ENCODE measurements at places on chromosomes 2 and 18.

DNA sequence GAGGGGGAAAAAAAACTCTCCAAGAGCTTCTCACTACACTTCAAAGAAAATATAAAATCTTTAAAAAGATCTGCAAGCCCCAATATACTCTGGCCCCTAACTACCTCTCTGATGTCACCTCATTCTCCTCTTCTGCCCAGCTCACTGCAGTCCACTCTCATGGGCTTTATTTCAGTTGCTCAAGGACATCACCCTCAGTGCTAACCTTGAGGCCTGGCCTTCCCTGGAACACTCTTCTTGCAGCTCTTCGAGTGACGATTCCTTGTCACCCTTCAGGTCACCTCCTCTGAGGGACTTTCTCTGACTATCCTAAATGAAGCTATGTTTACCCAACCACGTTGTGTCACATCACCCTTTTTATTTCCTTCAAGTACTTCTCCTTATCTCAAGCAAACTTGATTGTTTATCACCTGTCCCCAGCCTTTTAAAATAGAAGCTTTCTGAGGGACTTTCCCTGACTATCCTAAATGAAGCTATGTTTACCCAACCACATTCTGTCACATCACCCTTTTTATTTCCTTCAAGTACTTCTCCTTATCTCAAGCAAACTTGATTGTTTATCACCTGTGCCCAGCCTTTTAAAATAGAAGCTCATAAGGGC, 10.4 kb downstream of the RTTN start:
- no peak for DNase-seq

- DNase-seq: no peak
Measured at GRCh38 chr18:980586-980985, 75.9 kb downstream of the ADCYAP1 start.

DNA sequence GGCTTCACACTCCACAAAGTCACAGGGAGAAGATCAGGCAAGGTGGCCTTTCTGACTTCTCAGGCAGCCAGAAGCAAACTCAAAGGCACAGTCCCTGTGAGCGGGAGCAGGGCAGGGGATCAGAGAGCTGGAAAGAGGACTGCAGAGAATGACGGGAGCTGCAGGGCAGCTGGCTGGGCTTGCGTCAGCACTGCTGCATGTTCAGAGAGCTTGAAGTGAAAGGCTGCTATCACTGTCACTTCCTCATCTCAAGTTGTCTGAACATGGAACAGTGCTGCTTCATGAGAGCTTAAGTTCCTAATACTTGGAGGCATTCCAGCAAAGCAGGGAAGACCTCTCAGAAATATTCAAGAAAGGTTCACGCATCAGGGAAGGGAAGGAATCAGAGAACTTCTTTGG, 20.4 kb downstream of the TGFBRAP1 start:
- DNase-seq: no peak

GRCh38 chr2:180992994-180993393, 12.6 kb downstream of the UBE2E3 start:
- no peak for DNase-seq

- no peak for DNase-seq
Measured at GRCh38 chr18:34866739-34867138, 156.6 kb downstream of the DTNA start.

GRCh38 chr2:205053827-205054410, 508.6 kb downstream of the PARD3B start:
- DNase-seq: peak; percentile 66

GRCh38 chr2:19902216-19902740, 495 bp upstream of the TTC32 start:
- no peak for DNase-seq

- DNase-seq: no peak
Measured at GRCh38 chr2:103898561-103898960, 955.4 kb upstream of the POU3F3 start.

DNA sequence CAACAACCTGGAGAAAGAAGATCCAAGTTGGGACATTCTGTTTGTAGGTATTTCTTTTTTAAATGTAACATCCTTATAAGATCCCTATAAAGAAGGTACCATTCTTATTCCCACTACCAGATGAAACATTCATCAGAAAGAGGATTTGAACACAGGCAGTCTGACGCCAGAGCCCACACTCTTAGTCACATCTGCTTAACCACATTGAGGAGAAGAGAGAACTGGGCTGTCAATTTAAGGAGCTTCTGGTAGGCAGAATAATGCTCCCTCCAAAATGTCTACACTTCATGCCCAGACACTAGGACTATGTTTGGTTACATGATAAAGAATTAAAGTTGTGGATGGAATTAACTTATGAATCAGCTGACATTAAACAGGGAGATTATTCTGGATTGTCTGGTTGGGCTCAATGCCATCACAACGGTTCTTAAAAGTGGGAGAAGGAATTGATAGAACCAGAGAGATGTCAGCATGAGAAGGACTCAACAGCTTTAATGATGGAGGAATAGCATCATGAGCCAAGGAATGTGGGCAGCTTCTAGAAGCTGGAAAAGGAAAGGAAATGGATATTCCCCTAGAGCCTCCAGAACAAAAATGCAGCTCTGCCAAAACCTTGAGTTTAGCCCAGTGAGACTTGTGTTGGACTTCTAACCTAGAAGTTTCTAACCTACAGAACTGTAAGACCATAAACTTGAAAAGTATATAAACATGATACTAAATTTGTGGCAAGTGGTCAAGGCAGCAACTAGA, 82.2 kb downstream of the KLF7 start:
- DNase-seq: no peak

DNA sequence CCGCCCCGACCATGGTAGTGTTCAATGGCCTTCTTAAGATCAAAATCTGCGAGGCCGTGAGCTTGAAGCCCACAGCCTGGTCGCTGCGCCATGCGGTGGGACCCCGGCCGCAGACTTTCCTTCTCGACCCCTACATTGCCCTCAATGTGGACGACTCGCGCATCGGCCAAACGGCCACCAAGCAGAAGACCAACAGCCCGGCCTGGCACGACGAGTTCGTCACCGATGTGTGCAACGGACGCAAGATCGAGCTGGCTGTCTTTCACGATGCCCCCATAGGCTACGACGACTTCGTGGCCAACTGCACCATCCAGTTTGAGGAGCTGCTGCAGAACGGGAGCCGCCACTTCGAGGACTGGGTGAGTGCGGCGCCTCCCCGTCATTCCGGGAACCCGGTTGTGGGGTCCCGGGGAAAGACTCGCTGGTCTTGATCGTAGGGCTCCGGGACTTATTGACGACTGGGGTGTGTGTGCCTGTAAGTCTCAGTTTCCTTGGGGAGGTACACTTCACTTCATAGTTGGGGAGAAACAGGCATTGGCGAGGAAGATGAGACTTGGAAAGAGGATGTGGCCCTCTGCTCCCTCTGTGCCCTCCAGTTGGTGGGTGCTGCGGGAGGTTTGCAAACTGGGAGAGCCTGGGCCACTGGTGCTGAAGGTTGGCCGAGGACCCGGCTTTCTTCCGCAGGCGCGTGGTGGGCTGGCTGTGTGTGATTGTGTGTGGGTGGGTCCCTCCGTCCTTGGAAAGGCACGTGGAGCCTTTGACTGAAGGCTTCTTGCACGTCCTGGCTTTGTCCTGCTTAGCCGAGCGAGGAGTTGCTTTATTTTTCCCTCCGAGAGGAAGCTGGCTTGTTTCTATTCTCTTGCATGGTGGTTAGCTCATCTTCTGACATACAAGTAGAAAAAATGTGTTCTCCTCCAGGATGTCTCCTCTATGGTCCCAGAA, 886 bp downstream of the PRKCE start:
- peak; percentile 77 for DNase-seq

DNA sequence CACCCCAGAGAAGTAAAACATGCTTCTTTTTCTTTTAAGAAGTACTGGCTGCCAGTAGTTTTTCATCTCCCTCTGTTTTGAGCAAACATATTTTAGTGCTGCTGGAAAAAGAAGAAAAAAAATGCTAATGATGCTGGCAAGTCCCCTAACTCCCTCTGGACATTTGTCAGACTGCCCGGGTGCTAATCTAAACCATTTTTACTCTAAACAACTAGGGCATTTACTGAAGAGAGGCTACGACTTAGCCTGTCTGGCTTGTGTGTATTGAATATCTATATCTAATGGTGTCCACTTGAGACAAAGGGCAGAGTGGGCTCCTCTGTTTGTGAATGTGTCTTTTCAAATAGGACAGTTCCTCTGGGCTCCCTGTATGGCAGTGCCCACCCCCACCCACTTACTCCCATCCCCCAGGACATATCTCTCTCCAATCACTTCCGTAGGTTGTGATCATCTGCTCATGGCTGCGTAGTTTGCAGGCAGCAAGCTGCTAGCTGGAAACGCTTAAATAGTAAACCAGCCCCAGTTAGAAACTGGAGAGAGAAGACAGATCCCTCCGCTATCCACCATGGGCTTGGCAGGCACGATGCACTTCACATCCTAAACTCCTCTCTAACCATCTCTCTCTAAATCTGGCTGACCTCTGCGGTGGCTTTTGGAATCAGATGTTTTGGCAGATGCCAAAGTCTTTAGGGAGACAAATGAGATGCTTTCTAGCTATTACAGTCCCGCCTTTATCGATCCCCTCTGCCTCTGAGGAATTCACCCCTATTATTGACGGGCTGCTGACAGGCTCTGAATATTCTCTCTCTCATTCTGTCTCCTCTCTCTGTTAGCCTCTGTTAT, 58.3 kb downstream of the DOCK10 start:
- DNase-seq: no peak

DNA sequence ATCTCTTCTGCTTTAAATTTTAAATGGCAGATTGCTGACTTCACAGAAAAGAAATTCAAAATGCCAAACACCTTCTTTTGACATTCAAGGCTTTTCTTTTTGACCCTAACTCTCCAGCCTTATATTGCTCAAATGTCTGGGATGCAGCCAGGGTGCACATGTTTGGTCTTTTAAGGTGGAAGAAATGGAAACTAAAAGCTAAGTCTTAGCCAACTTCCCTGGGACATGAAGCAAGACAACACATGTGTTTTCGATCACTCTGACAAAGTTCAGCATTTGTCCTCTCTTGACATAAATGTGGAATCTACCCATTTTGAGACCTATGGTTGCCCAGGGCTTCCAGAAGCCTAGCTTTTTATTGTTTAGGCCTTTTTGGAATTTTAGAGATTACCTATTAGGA, 161.6 kb downstream of the RDH14 start:
- no peak for DNase-seq

GRCh38 chr2:96762529-96763311, 2.0 kb downstream of the CNNM4 start:
- no peak for DNase-seq

GRCh38 chr2:26577442-26578112, 63.6 kb downstream of the CIB4 start:
- peak; percentile 63 for DNase-seq

- no peak for DNase-seq
Measured at GRCh38 chr2:230671117-230671516, 41.5 kb upstream of the CAB39 start.

GRCh38 chr2:181677912-181678586, 2.3 kb downstream of the NEUROD1 start:
- DNase-seq: peak; percentile 93

DNA sequence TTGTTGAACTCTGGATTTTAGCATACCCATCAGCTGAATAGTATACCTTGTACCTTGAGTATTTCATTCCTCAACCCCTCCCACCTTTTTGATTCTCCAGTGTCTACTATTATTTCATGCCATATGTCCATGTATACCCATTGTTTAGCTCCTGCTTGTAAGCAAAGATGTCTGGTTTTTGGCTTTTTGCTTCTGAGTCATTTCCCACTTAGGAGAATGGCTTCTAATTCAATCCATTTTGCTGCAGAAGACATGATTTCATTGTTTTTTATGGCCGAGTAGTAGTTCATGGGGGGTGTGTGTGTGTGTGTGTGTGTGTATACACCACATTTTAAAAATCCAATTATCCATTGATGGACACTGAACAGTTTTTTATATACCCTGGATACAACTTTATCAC, 24.3 kb upstream of the MOCOS start:
- DNase-seq: no peak

GRCh38 chr2:216970359-216970915, 110.6 kb upstream of the TNP1 start:
- DNase-seq: no peak

GRCh38 chr18:9683418-9684396, 24.4 kb upstream of the RAB31 start:
- DNase-seq: peak; percentile 64

DNA sequence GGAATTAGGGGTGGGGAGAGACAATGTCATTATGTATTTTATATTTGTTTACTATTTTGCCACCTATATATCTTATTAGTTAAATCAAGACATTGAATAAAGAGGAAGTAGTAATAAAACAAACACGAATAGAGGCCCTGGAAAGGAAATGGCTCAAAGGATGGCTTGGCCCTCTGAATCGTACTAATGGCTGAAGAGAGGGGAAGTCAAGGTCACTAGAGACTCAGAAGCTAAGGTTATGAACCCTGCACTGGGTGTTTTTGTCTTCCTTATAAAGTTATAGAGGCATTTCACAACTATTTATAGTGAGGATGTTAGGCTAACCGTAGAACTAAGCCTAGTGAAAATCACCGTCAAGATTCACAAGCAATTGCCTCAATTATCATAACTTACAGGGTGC, 685.9 kb downstream of the ARHGAP15 start:
- no peak for DNase-seq

DNA sequence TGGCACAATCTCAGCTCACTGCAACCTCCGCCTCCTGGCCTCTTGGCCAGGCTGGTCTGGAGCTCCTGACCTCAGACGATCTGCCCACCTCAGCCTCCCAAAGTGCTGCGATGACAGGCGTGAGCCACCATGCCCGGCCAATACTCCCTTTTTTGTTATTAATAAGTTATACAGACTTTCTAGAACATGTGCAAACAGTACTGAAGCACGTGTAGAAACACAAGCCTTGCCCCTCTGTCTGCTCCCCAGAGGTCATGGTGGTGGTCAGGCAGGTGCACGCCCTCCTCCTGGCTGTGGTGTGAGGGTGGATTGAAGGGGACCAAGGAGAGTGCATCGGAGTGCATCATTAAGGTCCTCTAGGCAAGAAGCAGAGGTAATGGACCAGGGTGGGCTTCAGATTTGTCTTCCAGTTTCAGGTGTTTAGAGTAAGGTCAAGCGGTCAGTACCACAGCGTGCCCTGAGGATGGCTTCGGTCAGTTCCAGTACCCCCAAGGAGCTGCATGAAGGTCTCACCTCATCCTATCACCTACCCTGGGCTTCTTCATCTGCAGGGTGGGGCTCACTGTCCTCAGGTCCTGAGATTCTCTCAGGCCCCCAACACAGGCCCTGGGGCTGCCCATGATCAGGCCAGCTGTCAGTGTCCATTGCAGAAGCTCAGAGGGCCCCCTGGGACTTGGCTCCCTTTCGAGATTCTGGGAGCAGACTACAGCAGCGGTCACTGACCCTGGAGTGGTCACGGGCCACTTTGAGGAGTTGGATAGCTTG, 124.3 kb downstream of the GLI2 start:
- no peak for DNase-seq

GRCh38 chr18:10776493-10776892, 250.7 kb downstream of the NAPG start:
- no peak for DNase-seq
